ENCODE measurements at places on chromosomes 3 and 15.

DNA sequence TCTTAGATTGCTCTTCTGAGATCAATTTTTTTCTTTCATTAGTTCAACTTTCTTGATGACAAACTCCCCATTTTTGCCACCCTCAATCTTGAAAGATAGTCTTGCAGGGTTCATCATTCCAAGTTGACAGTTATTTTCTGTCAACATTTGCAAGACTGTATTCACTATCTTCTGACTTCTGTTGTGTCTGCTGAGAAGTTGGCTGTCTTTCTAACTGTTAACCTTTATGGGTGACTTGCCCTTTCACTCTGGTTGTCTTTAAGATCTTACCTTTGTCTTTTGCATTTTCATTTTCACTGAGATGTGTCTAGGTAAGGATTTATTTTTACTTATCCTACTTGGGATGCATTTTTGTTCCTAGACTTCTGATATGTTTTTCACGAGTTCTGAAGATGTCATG, 14.6 kb upstream of the PIGZ start:
- DNase-seq: no peak

- DNase-seq: no peak
These were observed 30.1 kb downstream of the PXYLP1 start for GRCh38 chr3:141261472-141262307.

- no peak for DNase-seq
These were observed 505.2 kb downstream of the SHQ1 start for GRCh38 chr3:72343078-72343477.

DNA sequence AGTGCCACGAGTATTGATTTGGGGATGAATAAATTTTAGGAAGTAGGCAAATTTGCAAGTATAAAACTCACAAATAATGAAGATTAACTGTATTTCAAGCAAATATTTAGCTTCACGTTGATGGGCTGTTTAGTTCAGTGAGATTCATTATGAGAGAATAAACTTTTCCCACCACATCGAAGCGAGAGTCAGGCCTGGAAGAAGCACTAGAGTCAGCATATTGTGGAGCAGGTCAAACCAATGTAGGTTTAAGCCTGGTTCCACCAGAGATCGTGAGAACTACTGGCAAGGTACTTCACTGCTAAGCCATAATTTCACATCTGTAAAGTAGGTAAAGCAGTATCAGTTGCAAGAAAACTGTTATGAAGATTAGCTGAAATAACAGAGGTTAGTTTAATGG, 22.3 kb downstream of the WDR49 start:
- DNase-seq: no peak

DNA sequence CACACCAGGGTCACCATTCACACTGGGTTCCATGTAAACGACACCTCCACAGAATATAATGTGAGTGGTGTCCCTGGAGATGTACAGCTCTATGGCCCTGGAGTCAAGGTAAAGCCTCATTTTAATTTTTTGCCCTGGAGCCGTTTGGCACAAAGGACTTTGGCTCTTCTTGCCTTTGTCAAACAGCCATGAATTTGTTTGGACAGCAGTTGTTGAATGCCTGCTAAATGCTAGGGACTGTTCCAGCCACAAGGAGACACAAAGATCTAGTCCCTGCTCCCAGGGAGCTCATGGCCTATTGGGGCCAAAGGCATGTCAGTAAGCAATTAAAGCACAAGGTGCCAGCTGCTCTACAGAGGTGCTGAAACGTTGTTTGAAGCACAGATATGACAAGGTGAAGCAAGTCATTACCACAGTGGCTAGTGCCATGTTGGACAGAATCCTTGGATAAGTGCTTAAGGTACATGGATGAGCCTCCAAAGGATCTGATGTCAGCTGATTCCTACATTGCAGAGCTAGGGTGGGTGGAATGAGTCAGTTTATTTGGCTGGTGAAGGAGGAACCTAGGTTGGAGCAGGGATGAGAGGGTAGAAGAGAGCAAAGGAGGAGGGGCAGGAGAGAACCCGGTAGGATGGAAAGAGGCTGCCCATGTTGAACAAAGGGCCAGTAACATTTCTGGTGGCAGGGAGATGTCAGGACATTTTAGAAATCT, 171.9 kb upstream of the CTDSPL start:
- no peak for DNase-seq

- DNase-seq: no peak
These were observed 1.1 kb downstream of the CELSR3 start for GRCh38 chr3:48661501-48662144.

GRCh38 chr3:99713440-99713839, 75.0 kb downstream of the COL8A1 start:
- no peak for DNase-seq

DNA sequence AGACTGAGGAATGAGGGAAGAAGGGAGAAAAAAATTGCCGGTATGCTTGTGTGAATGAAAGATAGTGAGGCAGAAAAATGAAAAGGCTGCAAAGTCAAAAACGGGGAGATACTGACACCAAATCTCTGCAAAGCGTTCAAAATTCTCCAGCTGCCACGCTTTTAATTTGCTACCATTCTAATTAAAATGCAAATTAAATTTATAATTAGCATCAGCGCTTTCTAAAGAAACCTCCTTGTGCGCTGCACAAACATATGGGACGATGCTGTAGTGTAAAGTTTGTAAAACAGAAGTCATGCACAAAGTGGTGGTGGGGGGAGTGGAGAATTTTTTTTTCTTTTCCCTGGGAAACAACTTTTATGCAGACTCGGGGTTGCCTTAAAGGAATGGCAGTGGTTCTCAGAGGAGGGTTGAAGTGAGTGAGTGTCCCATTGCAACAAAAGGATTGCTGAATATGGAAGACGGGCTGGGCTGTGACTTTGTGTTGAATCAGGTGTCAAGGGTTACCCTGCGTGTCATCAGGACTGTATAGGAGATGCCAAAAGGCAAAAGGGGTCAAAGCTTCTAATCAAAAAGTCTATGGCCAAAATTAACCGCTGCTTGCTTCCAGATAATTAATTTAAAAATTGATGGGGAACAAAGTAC, 472.2 kb downstream of the NR2F2 start:
- DNase-seq: no peak

- peak; percentile 54 for DNase-seq
These were observed 47.0 kb upstream of the SELENOK start for GRCh38 chr3:53938645-53939044.

DNA sequence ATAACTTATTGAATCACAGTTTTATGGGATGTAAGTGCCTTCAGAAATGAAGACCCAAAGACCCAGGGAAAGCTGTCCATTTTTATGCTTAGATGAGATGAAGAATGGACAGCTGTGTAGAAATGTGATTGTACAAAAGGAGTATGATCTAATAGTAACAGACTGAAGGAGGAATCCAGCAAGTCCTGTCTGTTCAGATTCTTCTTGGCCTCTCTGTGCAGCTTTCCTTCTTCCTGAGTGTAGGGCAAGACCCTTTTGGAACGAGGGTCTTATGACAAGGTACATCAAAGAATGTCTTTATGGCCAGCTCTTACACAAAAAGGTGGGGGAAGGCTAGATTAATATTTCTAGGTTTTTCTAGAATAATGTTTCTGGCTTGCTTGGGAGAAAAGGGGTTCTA, 1.4 kb upstream of the KIF23 start:
- no peak for DNase-seq

DNA sequence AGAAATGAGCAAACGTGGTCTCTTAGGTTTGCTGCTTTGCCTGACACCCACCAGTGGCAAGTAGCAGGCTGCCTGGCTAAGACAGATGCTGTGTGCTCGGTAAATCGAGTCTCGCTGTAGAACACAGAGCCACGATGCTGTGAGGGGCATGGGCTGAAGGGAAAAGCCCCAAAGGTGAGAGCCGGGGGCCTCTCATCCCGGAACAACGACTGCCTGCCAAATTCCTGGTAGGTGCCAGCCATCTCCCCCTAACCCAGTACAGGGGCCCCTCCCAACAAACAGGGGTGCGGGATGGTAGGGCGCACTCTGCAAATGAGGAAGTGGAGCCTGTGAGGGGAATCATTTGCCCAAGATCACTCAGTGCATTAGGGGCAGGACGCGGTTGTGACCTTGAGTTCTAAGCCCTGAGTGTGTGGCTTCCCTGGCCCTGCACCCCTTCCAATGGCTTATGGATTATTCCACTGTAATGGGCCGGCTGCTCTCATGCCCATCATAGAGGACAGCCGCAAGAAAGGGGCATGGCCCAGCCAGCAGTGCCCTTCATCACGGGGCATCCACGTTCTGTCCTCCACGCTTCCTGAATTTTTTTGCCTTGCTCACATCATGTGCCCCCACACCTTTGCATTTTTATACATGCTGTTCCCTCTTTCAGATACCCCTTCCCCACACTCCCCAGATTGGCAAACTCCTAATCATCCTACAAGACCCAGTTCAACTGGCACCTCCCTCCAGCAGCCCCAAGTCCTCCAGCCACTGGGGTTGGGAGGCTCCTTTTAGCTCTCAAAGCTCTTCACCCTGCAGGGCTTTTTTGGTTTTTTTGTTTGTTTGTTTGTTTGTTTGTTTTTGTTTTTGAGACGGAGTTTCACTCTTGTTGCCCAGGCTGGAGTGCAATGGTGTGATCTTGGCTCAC, 125.4 kb downstream of the NUP210 start:
- DNase-seq: no peak

- DNase-seq: peak; percentile 2
These were observed 292.9 kb upstream of the ROBO1 start for GRCh38 chr3:80060664-80061063.

GRCh38 chr3:25631989-25632388, 32.7 kb downstream of the TOP2B start:
- DNase-seq: no peak

DNA sequence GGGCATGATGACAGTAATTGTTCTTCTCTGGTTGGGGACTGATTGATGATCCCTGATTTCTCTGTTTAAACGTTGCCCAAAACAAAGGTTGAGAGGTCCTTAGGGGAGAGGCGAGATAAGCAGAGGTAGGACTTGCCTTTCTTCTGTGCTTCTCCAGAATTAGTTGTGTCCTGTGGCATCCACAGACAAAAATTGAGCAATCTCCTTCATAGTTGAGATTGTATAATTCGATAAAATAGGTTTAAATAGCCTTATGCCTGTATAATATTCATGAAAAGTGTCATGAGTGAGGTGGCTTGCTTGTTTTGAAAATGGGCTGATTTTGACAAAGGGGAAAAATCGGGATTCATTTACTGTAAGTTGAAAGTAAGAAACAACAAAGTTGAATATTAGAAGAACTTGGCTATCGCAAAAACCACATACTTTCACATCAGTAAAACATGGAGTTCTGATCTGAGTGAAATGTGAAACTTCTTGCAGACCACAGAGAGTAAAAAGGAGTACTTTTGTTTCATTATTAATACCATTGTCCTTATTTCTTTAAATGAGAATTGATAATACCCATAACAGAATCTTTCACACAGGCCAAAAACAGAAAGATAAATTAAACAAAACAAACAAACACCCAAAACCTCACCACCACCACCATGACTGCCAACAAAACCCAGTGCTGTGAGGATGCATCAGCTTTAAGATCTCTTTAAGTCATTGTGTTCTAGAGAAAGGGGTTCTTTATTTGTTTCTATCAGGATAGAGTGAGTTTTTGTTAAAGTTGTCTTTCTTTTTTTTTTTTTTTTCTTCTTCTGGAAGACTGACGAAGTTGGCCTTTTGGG, 155.7 kb downstream of the LPP start:
- no peak for DNase-seq

GRCh38 chr15:69210574-69210973, 50.1 kb downstream of the GLCE start:
- DNase-seq: no peak

- DNase-seq: no peak
These were observed 53.4 kb upstream of the PRICKLE2 start for GRCh38 chr3:64278625-64279024.

- DNase-seq: no peak
These were observed 2.9 kb downstream of the NCEH1 start for GRCh38 chr3:172707967-172708366.

DNA sequence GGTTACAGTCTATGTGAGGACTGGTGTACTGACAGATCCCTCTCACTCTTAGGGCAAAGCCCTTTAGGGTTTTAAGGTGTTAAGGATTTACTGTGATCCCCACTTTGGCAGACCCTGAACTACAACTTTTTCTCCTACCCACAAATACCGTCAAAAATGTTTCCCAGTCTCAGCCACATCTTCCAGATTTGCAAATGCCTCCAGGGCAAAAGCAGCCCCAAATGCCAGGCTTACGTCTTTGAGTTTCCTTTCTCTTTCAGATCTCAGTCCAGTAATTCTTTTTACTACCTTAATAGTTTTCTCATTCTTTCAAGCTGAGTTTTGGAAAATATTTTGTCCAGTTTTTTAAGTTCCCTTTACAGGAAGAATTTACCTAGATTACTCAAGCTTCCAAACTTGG, 13.4 kb upstream of the ITGA11 start:
- no peak for DNase-seq

DNA sequence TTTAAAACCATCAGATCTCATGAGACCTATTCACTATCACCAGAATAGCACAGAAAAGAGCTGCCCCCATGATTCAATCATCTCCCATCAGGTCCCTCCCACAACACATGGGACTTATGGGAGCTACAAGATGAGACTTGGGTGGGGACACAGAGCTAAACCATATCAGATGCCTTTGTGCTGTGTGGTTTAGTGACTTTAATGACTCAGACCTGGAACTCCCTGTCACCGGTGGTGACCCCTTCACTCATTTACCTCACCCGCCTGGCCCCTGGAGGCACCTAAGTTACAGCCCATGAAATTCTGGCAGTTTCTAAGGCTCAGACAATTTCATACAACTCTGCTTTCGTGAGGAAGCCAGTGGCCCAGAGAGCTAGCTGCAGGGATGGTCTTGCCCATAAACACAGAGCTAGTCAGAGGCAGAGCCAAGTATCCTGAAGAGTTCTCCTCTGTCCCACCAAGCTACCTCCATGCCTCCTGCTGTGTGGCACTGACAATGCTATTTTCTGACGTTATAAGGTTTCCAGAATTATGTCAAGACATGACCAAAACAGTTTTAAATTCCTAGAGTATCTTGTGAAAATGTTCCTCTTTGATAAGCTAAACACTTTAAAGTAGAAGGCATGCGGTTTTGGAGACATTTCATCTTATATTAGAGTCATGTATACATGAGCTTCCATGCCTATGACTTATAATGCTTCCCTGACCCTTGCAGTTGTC, 231.1 kb upstream of the IL12A start:
- DNase-seq: no peak
